ENCODE measurements at places on chromosomes 2 and 18.

- DNase-seq, result peak; percentile 13
Observed at GRCh38 chr2:232937278-232937906, 67.3 kb downstream of the SNORC start.

DNA sequence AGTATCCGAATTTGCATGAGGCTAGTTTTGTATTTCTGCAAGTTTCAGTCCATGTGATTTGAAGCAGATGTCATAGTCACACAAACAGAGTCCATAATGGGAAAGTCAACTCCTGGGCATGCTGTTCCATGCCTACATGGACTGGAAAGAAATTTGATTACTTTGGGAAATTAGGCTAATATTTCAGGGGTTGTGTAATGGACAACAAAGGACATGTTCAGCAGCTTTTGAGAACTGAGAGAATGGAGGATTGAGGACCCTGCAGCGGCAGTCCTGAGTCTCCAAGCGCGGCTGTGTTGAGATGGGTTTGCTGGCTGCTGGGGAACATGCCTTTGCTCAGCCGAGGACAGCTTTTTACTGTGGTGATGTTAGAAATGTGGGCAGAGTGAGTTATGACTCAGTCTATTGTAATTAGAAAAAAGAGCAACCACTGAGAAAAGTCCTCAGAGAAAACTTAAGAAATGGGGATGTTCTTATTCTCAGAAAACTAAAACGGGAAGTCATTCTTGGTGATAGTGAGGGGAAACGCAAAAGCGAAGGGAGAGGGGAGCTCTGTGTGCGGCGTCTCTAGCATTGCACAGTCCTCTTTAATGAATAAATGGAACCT is 149.2 kb downstream of the FAM210A start:
- peak; percentile 42 for DNase-seq

- DNase-seq, result peak; percentile 34
Observed at GRCh38 chr2:228318218-228318617, 136.7 kb upstream of the SPHKAP start.

DNA sequence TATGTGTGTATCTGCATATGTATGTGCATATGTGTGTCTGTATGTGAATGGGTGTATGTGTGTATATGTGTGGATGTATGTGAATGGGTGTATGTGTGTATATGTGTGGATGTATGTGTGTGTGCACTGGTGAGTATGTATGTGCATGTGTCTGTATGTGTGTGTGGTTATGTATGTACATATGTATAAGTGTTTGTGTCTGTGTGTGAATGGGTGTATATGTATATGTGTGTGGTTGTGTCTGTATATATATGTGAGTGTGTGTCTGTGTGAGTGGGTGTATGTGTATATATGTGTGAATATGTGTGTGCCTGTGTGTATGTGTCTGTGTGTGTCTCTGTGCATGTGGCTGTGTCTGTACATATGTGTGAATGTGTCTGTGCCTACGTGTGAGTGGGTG is 748.4 kb upstream of the HS6ST1 start:
- no peak for DNase-seq

DNA sequence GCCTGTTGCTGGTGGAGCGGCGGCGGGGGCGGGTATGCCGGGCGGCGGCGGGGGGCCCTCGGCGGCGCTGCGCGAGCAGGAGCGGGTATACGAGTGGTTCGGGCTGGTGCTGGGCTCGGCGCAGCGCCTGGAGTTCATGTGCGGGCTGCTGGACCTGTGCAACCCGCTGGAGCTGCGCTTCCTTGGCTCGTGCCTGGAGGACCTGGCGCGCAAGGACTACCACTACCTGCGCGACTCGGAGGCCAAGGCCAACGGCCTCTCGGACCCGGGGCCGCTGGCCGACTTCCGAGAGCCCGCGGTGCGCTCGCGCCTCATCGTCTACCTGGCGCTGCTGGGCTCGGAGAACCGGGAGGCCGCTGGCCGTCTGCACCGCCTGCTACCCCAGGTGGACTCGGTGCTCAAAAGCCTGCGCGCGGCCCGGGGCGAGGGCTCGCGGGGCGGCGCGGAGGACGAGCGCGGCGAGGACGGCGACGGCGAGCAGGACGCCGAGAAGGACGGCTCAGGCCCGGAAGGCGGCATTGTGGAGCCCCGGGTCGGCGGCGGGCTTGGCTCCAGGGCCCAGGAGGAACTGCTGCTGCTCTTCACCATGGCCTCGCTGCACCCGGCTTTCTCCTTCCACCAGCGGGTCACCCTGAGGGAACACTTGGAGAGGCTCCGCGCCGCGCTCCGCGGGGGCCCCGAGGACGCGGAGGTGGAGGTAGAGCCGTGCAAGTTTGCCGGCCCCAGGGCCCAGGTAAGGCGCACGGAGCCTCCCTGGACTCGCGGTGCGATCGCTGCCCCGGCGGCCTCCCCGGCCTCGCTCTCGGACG is 1.0 kb downstream of the ZCCHC2 start:
- peak; percentile 43 for DNase-seq

DNA sequence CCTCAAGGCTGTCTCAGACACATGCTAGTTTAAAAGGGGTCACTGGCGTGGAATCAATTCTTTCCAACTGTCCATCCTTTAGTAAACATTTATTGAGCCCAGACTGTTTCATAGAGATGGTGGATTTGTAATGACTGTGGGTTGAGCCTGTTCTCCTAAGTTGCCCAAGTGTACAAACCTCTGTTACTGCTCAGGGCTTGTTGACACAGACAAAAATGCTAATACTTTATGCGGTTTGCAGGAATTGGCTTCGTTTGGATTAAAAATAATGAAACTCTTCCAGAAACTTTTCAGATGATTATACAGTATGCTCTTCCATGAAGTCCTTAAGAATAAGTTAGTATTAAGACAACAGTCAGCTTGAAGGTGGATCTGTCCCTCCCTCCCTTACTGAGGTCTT is 83.6 kb upstream of the MGAT5 start:
- no peak for DNase-seq

DNA sequence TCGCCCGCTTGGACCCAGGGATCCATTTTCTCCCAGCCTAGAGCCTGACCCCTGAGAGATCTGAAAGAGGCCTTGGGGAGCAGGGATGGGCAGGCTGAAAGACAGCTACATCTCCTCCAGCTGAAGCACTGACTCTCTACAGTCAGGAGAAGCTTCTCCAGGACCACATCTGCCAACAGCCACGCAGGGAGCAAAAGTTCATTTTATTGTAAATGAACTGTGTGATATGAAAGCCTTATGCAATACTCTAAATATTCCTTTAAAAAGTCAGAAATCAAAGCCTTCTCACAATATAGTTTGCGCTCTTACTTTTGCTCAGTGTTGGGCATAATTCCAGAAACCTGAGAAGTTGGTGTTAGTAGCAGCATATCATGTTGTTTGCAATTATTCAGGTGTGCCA is 428.9 kb upstream of the RAB6C start:
- DNase-seq, result no peak

DNA sequence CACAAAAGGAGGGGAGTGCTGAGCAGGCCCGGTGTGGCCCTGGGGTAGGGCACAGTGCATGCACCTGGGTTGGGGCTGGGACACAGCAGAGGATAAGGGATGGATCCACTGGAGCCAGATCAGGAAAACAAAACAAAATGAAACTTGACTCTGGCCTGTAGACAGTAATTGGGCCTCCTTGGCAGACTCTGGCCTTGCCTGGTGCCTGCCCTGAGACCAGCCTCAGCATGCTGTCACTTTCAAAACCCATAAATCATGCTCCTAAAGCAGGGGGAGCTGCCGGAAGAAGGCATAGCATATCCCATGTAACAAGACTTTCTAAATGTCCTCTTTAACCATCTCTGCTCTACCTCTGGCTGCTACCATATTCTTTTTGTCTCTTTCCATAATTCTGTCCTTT is 61.1 kb upstream of the IGFBP5 start:
- no peak for DNase-seq

DNA sequence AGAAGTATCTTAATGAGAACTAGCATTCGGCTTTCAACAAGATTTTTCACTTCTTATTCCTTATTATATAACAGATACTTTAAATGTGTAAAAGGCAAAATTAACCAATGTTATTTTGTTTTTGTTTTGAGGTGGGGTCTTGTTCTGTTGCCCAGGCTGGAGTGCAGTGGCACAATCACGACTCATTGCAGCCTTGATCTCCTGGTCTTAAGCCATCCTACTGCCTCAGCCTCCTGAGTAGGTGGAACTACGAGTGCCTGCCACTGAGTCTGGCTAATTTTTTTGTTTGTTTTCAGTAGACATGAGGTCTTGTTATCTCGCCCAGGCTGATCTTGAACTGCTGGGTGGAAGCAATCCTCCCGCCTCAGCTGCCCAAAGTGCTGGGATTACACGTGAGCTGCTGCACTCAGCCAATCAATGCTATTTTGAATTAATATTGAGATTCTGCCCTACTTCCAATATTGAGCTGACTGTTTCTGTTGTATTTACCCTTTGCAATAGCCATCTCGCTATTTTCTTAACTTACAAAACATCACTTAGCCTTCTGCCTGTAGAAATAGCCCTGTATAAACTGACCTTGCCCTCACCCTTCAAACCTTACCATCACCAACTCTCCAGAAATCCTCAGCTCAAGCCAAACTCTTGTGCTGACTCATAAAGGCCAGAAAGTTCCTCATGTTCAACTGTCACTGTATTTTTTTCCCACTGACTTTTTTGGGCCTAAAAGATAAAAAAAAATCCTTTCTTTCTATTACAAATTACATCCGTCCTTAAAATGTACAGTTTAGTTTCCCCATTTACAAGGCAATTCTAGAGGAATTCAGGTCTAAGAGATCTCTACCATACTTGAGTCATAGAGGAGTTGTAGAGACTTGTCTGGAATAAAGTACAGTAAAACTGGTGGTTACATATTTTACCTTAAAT is 94.3 kb downstream of the OLA1 start:
- DNase-seq, result peak; percentile 32

DNA sequence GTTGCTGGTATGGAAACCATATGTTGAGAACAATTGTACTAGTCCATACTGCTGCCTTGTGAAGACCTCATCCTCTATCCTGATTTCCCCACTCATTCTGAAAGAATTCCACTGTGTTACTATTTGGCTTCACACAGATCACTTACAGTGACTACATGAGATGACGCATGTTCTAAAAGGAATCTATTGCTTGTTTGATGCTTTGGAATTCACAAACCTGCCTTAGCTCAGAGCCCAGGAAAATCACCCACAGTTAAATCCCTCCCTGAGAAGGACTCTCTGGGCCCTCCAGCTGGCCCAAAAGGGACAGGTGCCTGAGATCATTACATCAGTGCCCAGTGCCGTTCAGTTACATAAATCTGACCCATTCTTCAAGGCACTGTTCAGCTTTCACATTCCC is 45.3 kb downstream of the KLHL29 start:
- DNase-seq, result peak; percentile 94

DNA sequence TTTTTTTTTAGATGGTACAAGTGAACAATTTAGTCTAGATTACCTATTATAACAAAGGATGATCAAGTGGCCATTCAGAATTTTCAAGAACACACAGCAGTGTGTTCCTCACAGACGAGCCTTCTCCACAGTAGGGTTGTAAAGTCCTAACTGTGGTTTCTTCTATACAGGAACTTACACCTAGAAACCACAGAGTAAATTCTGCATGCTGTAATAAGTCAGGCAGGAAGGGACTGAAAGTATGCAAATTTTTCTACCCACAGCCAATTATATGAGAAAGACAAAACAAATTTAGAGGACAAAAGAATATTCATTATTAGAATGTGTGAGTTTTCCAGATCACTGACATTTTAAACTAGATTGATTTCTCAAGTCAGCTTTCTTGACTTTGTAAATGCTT is 99.5 kb downstream of the RBMS1 start:
- DNase-seq, result no peak

- peak; percentile 28 for DNase-seq
Observed at GRCh38 chr2:237627441-237628246, at the start of gene LRRFIP1. LRRFIP1 (plus strand) TSS chr2:237627587; CDS start chr2:237627645, 58 bp downstream.

DNA sequence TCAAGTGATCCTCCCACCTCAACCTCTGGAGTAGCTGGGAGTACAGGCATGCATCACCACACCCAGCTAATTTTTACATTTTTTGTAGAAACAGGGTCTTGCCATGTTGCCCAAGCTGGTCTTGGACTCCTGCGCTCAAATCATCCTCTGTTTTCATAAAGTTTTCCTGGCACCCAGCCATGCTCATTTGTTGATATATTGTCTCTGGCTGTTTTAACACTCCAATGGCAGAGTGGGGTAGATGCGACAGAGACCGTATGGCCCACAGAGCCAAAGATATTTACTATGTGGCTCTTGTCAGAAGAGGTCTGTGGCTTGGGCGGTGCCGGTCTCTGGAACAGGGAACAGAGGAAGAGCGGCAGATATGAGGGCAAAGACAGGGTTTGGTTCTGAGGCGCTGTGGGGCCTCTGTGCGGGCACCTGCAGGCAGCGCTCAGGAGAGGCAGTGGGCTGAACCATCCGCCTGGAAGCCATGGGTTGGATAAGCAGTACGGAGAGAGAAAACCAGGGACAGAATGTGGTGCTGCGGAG is 50.2 kb downstream of the CENPO start:
- DNase-seq, result no peak

DNA sequence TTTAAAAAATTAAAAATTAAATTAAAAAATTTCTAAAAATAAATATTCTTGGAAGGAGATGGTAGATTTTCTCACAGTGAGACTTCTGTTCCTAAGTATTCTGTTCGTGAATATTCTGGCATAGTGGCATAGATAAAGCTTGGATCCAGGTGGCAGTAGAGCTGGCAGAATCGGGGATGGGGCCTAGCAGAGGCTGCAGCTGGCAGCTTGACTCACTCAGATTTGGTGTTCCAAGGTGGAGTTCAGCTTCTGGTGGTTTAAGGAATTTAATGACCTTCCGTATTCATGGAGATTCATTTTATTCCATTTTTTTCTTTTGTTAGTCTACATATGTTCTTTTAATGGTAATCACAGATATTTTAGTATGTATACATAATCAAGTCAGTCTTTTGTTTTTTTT is 19.9 kb downstream of the ARMC9 start:
- no peak for DNase-seq

- DNase-seq, result peak; percentile 77
Observed at GRCh38 chr2:152189622-152190495, 14.3 kb upstream of the STAM2 start.

DNA sequence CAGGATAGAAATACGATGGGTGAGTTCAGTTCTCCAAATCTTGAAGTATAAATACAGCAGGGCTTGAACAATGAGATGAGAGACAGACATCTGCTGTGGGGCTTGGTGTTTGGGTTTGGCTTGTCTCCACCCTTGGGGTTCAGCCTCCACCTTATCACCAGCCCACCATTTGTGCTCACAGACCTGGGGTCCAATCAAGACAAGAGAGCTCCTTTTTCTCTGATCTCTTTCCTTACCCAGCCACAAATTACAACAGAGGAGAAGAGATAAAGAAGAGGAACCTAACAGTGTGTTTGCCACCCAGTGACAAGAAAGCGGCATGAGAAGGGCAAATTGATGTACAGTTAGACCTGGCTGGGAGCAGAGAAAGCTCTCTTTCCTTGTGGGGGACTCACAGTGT is 204.5 kb upstream of the CXCR4 start:
- DNase-seq, result no peak

DNA sequence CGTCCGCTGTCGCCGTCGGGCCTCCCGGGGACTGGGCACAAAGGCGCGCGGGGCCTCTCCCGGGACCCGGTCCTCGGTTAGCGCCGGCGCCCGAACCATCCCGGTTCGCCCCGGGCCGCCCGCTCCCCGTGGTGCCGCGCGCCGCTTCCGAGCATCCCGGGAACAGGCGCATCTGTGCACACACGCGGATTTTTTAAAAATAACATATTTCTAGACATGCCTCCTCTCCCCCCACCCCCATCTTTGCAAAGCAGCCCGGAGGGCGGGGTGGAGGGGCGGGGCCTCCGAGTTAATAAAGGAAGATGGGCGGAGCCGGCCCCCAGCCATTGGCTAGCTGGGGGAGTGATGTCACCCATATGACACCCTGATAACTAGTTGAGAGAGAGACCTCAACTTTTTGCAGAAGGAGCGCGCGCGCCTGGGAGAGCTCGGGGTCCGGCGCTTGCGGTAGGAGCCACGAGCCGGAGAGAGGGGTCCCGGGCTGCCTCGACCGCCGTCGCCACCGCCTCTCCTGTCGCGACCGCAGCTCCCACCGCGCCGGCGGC is at the start of gene SOX11:
SOX11 (plus strand) TSS at position 400 of the 545 bp plus-strand sequence. CDS start 338 bp downstream, outside the sequence.
- DNase-seq, result peak; percentile 98

Measured in fibroblast of skin of right quadriceps (primary cell).